ENCODE measurements at places on chromosomes 13 and 19. TPM values are rescaled to one million over a fixed set of nuclear protein-coding genes. Genes with fewer than 3 reads are reported as not detected.

SLC25A41 gene
- 0.14 TPM for total RNA-seq

ATP4B gene
- not detected for total RNA-seq

DNA sequence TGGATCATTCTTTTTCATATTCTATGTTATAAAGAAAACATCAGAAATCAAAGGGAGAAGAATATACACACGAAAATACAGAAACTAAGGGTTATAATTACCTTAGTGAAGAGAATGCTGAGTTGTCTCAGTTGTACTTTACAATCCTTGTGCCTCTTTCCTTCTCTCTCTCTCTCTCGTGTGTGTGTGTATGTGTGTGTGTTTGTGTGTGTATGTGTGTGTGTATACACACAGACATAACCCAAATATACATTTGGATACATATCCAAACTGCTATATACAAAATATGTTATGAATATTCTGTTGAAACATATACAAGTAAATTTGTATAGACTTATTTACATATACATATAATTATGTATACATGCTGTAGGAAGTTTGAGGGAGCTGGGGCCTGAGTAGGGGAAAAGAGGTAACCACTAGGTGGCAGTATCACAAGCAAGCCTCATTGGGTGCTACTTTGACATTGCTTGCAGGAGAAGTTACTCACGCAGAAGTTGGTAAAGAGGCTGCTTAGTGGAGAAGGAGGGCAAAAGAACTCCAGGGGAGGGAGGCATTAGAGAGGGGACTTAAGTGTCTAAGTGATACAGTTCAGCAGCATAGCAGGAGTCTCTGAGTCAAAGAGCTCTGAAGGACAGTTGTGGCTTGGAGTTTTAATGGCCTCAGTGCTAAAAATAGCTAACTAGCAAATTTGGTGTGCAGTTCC lies 465.1 kb upstream of the PCDH20 start:
- peak; percentile 70 for DNase-seq
- H3K27ac ChIP-seq: no peak overlapping the region
- H3K4me3 ChIP-seq: no peak overlapping the region
- H3K27me3 ChIP-seq: no peaks in the 10 kb centered on the region
- H3K36me3 ChIP-seq: no peaks in the 10 kb centered on the region

ONECUT3 gene
- total RNA-seq: not detected

DNA sequence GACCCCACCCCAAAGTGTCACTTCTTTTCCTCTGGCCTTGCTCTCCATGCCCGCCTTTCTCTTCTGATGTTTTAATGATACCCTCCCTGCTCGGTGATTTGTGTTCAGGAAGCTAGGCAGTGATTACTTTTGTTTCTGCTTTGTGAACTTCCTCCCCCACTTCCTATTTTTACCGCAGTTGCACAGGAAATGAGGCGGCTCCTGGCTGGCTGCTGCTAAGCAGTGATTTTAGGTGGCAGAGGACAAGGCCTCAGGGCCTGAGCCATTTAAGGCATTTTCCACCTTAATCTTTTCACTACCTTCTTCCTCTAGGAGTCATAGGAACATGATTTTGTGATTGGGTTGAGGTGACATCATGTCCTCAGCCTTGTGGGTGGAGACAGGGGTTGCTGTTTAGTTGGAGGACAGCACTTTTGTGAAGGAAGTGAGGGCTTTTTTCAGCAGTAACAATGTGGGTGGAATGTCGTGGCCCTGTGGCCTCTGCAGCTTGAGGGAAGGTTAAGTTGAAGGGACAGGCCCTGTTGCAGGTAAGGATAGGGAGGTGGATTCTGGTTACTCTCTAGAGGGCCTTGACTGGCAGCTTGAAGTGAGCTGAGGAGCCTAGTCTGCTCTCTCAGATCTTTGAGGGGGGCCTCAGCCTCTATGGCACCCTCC lies 15.7 kb downstream of the GARRE1 start:
- no peaks in the 10 kb centered on the region for H3K27me3 ChIP-seq
- H3K4me1 ChIP-seq: peaks cover 8% of the 10 kb centered on the region
- DNase-seq: peak; percentile 16
- no peak overlapping the region for H3K27ac ChIP-seq
- H3K4me3 ChIP-seq: no peak overlapping the region
- no peaks in the 10 kb centered on the region for H3K36me3 ChIP-seq

CFAP97D2 gene
- total RNA-seq: 0.71 TPM

GRCh38 chr19:49442771-49443365 lies 1.5 kb upstream of the SLC17A7 start:
- no peaks in the 10 kb centered on the region for H3K36me3 ChIP-seq
- H3K27me3 ChIP-seq: peaks cover 17% of the 10 kb centered on the region
- H3K4me1 ChIP-seq: no peaks in the 10 kb centered on the region
- H3K4me3 ChIP-seq: peak overlapping the region; percentile 59
- DNase-seq: peak; percentile 99

DNA sequence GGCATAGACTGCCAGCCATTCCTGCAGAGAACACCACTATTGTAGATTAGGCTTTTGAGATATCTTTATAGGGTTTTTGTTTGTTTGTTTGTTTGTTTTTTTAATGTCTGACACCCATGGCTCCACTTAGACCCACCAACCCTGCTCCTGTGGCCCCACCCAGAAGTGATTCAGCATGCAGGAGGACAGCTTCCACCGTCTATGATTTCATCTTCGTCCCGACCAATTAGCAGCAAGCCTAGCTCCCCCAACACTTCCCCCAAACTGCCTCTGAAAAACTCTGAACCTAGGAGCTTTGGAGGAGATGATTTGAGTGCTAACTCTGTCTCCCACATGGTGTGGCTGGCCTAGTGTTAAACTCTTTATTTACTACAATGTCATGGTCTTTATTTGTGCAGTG lies 108.3 kb upstream of the RXFP2 start:
- no peak overlapping the region for H3K4me3 ChIP-seq
- no peaks in the 10 kb centered on the region for H3K27me3 ChIP-seq
- DNase-seq: no peak
- H3K4me1 ChIP-seq: no peaks in the 10 kb centered on the region
- no peak overlapping the region for H3K27ac ChIP-seq

VSTM2B gene
- not detected for total RNA-seq

- H3K27ac ChIP-seq: no peak overlapping the region
- peak; percentile 10 for DNase-seq
- H3K27me3 ChIP-seq: no peaks in the 10 kb centered on the region
Observed at GRCh38 chr13:45748941-45749759, 47.0 kb downstream of the CBY2 start.

DNA sequence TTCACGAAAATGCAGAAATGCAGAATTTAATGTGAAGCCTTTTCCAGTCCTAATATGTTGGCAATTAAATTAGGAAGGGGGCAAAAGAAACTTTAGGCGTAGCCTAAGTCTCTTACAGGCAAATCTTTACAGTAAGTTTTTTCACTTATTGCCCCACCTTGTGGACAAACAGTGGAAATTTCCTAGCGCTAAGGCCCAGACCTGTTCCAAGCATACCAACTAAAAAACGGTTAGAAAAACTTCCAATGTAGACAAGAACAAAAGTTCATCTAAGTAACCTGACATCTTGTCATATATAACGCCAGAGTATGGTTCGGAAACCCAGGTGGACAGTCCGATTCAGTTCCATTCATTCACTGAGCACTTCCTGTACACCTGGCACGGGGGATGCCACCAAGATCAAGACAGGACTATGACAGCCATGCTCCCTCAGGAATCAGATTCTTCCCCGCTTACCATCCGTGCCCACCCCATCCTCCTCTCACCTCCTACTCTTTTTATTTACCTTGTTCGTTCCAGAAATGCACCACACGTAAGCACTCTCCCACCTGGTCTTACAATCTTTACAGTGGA lies 4.9 kb downstream of the ZAR1L start:
- H3K27me3 ChIP-seq: no peaks in the 10 kb centered on the region
- no peak overlapping the region for H3K27ac ChIP-seq
- H3K4me3 ChIP-seq: peak overlapping the region; percentile 36
- H3K36me3 ChIP-seq: no peaks in the 10 kb centered on the region
- peak; percentile 30 for DNase-seq

HIPK4 gene
- total RNA-seq: 0.10 TPM

TBXA2R gene
- total RNA-seq: 0.13 TPM

DNA sequence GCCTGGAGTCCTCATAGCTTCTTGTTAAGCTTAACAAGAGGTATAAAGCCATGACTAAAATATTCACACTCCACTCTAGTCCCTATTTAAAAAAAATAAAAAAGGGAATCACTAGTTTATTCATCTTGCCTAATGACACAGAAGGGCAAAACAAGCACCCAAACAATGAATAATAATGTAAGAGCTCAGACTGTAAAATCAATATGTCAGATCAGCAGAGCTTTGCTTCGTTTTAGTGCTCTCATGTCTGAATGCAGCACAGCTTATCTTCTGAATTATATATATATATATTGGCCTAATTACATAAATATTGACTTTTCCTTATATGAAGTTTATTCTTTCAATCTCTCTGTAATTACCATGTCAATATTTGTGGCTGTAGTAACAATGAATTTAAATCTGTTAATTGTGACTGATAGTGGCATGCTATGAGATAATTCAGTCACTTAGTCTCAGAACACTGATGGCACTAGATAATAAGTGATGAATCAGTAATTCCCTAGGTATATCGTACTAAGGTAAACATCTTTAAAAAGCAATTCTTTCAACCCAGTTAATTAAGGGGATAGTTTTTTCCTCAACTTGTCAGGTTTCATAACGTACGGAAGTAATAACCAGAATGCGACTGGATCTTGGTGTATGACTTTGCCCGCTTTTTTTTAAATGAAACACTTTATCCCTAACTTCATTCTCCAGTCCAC lies 361.9 kb upstream of the GPC6 start:
- no peaks in the 10 kb centered on the region for H3K36me3 ChIP-seq
- no peak overlapping the region for H3K4me3 ChIP-seq
- no peak overlapping the region for H3K27ac ChIP-seq
- no peaks in the 10 kb centered on the region for H3K4me1 ChIP-seq

GRCh38 chr19:3054972-3055740 lies 7.1 kb downstream of the TLE5 start:
- no peaks in the 10 kb centered on the region for H3K27me3 ChIP-seq
- H3K4me3 ChIP-seq: no peak overlapping the region
- DNase-seq: no peak
- no peak overlapping the region for H3K27ac ChIP-seq
- peaks cover 52% of the 10 kb centered on the region for H3K36me3 ChIP-seq

DNA sequence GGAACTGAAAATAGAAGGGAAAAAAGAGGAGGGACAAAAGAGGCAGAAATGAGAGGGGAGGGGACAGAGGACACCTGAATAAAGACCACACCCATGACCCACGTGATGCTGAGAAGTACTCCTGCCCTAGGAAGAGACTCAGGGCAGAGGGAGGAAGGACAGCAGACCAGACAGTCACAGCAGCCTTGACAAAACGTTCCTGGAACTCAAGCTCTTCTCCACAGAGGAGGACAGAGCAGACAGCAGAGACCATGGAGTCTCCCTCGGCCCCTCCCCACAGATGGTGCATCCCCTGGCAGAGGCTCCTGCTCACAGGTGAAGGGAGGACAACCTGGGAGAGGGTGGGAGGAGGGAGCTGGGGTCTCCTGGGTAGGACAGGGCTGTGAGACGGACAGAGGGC lies at the start of gene CEACAM5:
CEACAM5 (plus strand) TSS at position 146 of the 400 bp plus-strand sequence; CDS start at position 252, 106 bp downstream.
- no peaks in the 10 kb centered on the region for H3K36me3 ChIP-seq
- H3K27me3 ChIP-seq: peaks cover 38% of the 10 kb centered on the region
- DNase-seq: no peak
- no peaks in the 10 kb centered on the region for H3K4me1 ChIP-seq

ISYNA1 gene
- 7.5 TPM for total RNA-seq

F7 gene
- not detected for total RNA-seq

DNA sequence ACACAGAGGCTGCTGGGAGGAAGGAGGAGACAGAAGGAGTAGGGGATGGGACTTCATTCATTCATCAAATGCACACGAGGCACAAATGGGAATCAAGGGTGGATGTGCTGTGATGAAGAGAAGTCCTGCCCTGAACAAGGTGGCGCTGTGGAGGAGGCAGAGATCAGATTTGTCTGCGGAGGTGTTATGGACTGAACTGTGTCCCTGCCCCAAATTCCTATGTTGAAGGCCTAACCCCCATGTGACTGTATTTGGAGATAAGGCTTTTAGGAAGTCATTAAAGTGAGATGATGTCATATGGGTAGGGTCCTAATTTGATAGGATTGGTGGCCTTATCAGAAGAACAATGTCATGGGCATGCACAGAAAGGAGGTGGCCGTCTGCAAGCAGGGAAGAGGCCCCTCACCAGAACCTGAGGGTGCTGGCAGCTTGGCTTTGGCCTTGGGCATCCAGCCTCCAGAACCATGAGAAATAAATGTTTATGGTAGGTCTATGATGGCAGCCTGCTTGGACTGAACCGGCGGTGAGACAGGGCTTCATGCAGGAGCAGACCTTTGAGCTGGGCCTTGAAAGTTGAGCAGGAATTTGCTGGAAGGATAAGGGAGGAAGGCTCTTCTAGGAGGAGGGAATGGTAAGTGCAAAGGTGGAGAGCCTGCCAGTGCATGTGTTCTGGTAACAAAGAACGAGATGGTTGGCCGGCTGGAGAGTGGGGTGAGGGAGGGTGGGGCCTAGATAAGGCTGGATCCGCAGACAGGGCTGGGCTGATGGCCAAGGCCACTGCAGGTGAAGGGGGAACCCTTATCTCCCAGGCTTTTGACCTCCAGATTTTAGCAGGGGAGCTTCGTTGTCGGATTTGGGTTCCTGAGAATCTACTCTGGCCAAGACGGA lies 2.7 kb upstream of the CEBPA start:
- DNase-seq: no peak
- H3K4me3 ChIP-seq: no peak overlapping the region
- no peak overlapping the region for H3K27ac ChIP-seq
- H3K36me3 ChIP-seq: no peaks in the 10 kb centered on the region

KIR2DL3 gene
- not detected for total RNA-seq

SCAF1 gene
- 16.3 TPM for total RNA-seq

GRCh38 chr19:49084206-49085019 lies 838 bp upstream of the SNRNP70 start:
- H3K36me3 ChIP-seq: peaks cover 23% of the 10 kb centered on the region
- no peaks in the 10 kb centered on the region for H3K27me3 ChIP-seq
- peaks cover 5% of the 10 kb centered on the region for H3K4me1 ChIP-seq
- DNase-seq: no peak
- peak overlapping the region; percentile 94 for H3K4me3 ChIP-seq

Measured in SJCRH30 (cell line).